Brain pericyte (primary cell): ENCODE measurements at places on chromosomes 5 and 9.

GRCh38 chr9:9352877-9353481, 1259.8 kb downstream of the PTPRD start:
- no peak for DNase-seq

GRCh38 chr5:44538797-44539601, 149.8 kb upstream of the FGF10 start:
- DNase-seq, result no peak

- no peak for DNase-seq
Observed at GRCh38 chr9:109164042-109164441, 3.0 kb downstream of the FRRS1L start.

DNA sequence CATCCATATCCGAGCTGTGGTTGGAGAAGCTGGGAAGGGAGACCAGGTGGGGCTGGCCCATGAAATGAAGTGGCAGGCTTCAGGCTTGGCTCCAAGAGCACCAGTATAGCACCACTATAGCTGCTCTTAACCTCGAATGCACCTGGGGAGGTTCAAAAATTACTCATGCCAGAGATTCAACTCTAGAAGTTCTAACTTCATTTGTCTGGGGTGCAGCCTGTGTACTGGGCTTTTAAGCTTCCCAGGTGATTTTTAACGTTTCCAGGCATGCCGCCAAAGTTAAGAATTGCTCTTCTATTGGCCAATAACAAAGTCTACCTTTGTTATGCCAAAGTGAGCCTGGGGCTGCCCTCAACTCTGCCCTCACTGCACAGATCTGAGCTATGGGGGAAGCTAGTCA, 458 bp downstream of the PRSS3 start:
- no peak for DNase-seq

- no peak for DNase-seq
Observed at GRCh38 chr5:65190328-65191053, 291.2 kb downstream of the ADAMTS6 start.

GRCh38 chr5:82861701-82862100, 215.5 kb downstream of the TMEM167A start:
- DNase-seq, result no peak

DNA sequence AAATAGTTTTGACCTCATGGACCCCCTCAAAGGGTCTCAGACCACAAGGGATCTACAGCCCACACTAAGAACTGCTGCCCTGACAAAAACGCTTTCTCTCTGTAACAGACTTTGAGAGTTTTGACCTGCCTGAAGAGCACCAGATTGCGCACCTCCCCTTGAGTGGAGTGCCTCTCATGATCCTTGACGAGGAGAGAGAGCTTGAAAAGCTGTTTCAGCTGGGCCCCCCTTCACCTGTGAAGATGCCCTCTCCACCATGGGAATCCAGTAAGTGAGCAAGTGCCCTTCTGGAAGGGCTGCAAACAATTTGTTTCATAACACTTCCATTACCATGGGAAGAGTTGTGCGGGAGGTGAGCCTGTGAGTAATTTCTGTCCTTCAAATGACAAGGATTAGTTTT, 6.0 kb downstream of the PTTG1 start:
- no peak for DNase-seq

DNA sequence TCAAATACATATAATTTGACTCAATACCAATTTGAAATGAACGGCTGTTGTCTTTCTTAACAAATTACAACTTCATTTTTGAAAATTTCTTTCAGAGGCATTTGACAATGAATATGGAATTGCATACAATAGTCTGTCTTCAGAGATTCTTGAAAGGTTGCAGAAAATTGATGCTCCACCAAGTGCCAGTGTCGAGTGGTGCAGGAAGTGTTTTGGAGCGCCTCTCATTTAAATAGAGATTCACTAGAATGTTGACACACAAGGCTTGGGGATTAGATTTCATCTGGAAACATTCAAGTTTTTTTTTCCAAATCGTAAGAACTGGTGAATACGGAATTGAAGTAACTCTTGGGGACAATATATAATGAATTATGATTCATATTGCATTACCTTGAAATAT, 8.1 kb downstream of the RPS6 start:
- DNase-seq, result no peak

DNA sequence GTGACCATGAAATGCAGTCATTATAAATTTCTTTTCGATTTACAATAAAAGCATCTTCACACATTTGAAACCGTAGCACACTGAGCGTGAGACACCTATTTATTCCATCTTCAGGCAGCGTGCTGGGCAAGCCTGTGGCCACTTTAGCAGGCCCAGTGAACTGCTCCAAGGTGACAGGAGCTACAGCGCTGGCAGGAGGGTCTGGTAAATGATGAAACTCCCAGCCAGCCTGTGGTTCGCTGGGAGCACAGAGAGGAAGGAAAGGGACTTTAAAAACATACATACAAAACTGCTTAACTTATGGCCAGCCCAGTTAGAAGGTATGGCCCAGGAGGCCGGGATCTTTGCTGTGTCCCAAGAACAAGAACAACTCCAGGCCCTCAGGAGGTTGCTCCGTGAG, 5.1 kb downstream of the RAPGEF1 start:
- no peak for DNase-seq

DNA sequence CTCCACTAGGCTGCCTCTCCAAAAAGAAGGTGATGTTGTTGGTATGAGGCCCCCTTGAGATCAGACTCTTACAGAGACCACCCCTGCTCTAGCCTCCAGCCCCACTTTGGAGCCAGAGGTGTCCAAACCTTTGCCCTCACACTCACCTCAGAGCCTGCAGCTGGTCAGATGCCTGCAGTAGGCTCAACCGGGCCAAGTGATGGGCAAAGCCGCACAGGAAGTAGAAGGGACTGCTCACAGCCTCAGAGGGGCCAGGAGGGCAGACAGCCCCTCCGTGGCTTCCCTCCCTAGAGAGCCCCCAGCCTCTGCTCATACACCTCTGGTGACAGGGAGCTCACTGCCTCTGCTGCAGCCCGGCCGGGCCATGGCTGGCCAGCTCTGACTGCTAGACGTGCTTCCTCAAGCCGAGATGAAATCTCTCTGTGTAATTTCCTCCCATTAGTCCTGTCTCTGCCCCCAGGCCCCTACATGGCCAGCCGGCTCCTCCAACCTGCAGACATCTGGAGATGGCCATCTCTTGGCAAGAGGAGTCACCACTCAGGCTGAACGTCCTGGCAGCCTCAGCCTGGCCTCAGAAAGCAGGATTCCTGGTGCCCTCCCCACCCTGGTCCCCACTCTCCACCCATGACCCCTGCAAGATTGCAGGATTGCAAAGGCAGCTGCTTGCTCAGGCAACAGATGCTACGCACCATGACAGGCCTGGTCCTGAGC, 7.3 kb upstream of the TCF7 start:
- DNase-seq, result no peak

DNA sequence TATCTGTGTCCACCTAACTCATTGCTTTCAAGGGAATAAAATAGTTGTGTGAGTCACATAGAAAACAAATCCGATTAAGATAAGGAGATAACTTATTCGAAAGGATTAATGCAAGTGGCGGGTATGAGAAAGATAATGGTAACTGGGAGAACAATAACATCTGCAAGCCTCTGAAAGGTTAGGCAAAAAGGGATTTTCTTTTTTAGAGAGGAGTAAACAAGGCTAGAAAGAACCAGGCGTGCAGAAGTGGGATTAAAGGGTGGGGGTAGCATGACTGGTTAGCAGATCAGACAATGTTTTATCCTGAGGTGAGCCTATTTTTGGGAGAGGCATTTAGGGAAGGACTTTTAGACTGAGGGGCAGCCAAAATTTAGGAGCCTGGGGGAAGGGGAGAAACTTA, 34.7 kb upstream of the JMY start:
- DNase-seq, result no peak

GRCh38 chr9:99513441-99514112, 291.5 kb downstream of the SEC61B start:
- DNase-seq, result no peak

DNA sequence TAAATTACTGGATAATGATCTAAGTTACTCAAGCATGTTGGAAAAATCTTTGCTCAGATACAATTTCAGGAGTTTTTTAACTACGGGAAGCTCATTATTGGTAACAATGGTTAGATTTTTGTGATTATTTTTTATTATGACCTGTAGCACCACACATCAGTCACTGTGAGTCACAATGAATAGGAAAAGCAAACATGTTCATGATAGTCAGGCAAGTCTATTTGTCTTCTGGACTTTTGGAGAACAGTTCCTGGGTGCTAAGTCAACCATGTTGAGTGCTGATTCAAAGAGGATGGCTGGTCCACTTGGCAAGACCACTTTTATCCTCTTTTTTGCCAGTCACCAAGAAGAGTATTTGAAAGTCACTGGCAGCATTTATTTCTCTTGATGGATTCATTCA, 403.2 kb downstream of the KIF4B start:
- no peak for DNase-seq

GRCh38 chr5:133509742-133510079, 102.6 kb downstream of the FSTL4 start:
- no peak for DNase-seq

- no peak for DNase-seq
Observed at GRCh38 chr5:54270326-54270725, 40.0 kb downstream of the ARL15 start.

DNA sequence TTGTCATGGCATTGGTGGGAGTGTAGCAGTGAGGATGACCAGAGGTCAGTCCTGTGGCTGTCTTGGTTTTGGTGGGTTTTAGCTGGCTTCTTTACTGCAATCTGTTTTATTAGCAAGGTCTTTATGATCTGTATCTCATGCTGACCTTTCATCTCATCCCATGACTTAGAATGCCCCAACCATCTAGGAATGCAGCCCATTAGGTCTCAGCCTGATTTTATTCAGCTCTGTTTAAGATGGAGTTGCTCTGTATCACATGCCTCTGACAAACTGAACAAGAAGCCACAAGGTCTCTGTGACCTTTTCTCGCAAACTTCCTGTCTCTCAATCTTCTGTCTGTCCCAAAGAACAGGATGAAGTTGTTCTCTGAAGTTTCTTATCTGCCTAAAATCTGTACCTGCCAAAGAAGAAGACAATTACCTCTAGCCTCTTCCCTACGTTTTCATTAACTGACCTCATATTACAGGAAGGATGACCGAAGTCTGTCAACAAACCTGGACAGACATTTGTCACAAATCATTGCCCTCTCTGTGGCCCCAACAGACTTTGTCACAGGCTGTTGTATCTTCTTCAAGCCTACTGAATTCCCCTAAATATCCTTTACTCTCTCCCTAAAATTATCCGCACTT, 284.2 kb upstream of the SEMA6A start:
- no peak for DNase-seq

DNA sequence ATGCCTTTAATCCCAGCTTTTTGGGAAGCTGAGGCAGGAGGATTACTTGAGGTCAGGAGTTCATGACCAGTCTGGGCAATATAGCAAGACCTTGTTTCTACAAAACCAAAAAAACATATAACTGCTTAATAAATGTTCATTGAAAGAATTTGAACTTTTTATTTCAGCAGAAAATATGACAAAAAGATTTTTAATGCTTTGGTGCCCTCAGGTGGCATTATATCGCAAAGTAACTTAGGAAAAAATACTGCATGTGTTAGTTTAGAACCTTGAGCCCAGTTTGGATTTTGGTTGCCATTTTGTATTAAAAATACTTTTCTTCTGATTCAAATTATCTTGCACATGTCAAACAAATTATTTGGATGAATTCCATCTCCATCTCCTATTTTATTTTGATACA, 103.2 kb downstream of the GPBP1 start:
- DNase-seq, result no peak

DNA sequence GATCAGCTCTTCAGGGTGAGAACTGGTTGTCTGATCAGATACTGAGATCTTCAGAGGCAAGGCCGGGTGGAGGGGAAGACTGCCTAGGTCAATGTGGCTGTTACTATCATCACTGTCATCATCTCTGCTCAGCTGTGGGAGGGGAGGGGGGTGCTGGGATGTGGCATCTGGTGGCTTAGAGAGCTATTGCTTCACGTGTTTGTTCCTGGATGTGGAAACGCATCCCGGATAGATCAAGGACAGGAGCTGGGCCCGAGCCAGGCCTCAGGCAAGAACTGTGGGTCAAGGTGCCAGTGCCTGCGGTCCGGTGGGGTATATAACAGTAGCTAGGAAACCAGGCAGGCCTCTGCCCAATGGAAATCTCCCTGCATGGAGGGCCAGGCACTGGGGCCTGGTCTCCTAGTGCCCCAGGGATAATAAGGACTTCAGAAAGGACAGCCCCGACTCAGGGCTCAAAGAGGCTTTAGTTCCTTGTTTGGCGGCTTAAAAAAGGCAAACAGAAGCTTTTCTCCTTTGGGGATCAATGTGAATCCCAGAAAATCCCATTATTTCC, 30.3 kb upstream of the TIFAB start:
- DNase-seq, result no peak

DNA sequence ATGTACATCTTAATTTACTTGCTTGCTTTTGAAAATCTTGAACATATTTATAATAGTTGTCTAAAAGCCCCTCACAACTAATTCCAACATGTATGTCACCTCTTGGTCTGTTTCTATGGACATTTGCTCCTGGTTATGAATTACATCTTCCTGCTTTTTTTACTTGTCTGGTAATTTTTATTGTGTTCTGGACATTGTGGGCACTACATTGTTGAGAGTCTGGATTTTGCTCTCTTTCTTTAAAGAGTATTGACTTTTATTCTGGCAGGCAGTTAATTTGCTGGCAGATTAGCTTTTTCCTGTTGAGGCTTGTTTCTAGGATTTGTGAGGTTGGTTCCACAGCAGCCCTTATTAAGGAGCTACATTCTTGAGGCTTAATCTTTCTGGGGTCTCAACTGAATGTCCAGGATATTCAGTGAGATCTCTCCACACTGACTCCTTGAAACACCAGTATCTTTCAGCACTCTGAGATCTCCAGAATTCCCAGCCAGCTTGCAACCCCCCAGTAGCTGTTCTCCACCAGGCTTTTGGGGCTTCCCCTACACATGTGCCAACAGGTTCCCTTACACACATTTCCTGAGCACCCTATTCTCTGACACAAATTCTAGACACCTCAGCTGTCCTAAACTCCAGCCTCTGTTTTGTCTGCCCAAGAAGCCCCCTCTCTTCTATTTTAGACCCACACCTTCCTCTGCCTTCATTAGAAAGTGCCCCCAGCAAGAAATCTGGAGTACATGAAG, 27.4 kb downstream of the KIAA1191 start:
- no peak for DNase-seq

GRCh38 chr5:9905661-9906060, 275.5 kb upstream of the TAS2R1 start:
- no peak for DNase-seq

- no peak for DNase-seq
Observed at GRCh38 chr5:6108540-6108848, 269.9 kb downstream of the MED10 start.

DNA sequence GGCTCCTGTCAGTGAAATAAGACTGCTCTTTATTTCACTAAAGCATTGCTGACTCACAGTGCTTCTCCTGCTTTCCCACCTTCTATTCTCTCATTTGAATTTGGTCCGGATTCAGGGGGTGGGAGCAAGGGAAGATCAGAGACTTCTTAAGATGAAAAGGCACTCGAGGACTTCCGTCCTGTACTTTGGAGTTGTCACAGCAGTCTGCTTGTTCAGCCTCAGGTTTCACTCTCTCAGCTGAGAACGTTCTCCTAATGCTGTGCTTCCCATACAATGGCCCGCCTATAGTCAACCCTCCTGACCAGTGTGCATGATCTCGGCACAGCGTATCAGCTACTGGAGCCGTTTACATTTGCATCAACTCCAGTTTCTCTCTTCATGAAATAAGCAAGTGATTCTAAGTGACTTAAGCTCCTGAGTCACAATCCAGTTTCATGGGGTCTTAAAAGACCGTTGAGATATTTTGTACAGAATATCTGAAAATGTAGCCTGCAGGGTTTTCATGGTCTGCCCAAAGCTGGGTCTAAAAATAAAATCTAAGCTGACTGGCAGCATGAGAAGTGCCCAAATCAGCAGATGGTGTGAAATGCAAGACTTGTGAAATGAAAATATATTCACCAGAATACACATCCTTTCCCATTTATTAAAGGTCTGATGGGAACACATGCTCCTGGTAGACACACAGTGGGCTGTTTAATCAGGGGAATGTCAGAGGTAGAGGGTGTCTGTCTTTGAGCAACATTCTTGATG, 145.0 kb downstream of the ADCY2 start:
- DNase-seq, result no peak
